Epithelial cell of proximal tubule (primary cell): ENCODE measurements at places on chromosomes 5 and 9. TPM values are rescaled to one million over a fixed set of nuclear protein-coding genes. Genes with fewer than 3 reads are reported as not detected.

SEMA4D gene
- 8.0 and 12.3 TPM in 2 replicates for total RNA-seq

TPPP gene
- 0.46 and 1.0 TPM in 2 replicates for total RNA-seq

PSD2 gene
- total RNA-seq = not detected in 2 replicates

CCDC192 gene
- not detected in 2 replicates for total RNA-seq

ZNF79 gene
- total RNA-seq = 4.7 and 7.4 TPM in 2 replicates

MXD3 gene
- total RNA-seq = 41.9 and 42.7 TPM in 2 replicates

SLIT3 gene
- 0.36 and 3.1 TPM in 2 replicates for total RNA-seq

IL5 gene
- not detected in 2 replicates for total RNA-seq
